ENCODE measurements at places on chromosomes 1 and 21. TPM values are rescaled to one million over a fixed set of nuclear protein-coding genes. Genes with fewer than 3 reads are reported as not detected.

DNA sequence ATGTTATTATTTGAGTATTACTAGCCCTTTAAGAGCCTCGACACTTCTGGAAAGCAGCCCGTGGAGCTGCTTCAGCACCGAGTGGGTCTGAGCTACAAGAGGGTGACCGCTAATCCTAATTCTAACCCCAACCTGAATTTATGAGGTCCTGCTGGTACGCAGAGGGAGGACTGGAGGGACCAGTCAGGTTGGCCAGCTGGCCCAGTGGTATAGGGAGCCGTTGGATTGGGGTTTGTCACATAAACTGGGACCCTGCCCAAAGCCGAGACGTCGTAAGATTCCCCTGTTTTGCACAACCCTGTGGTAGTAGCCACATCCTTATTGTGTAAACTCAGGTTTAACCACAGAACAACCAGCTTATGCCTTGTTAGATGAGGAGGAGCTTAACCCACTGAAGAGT, 60.8 kb upstream of the F3 start:
- DNase-seq, result no peak
- no peak overlapping the region for H3K27ac ChIP-seq
- H3K4me1 ChIP-seq, result peaks cover 5% of the 10 kb centered on the region

Gene MFAP2
- total RNA-seq, result 72.2 TPM

DNA sequence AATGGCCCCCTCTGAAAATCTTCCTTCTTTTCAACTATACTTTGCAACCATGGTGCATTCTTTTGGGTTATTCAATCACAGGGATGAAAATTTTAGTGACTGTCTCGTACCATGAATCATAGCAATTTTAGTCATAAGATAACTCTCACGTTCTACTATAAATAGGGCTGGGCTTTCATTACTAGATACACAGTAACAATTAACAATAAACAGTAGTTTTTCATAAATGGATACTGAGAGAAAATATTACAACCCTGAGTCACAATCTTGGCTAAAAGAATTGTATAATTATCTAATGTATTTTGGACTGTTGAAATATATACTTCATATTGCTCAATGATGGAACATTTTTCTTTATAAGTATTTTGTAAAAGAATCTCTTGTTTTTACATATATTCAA, 96.1 kb downstream of the TEX35 start:
- peak; percentile 77 for DNase-seq
- H3K4me3 ChIP-seq, result peak overlapping the region; percentile 24
- peak overlapping the region; percentile 87 for H3K27ac ChIP-seq
- H3K4me1 ChIP-seq, result peaks cover 59% of the 10 kb centered on the region

Gene XCL1
- total RNA-seq, result not detected

GRCh38 chr1:224880593-224881307, 48.7 kb upstream of the DNAH14 start:
- H3K27me3 ChIP-seq, result peaks cover 12% of the 10 kb centered on the region
- H3K27ac ChIP-seq, result no peak overlapping the region
- H3K4me3 ChIP-seq, result no peak overlapping the region
- peaks cover 6% of the 10 kb centered on the region for H3K4me1 ChIP-seq
- no peaks in the 10 kb centered on the region for H3K36me3 ChIP-seq
- no peak for DNase-seq

Gene EFNA3
- 2.1 TPM for total RNA-seq

Gene LAX1
- total RNA-seq, result 0.29 TPM

DNA sequence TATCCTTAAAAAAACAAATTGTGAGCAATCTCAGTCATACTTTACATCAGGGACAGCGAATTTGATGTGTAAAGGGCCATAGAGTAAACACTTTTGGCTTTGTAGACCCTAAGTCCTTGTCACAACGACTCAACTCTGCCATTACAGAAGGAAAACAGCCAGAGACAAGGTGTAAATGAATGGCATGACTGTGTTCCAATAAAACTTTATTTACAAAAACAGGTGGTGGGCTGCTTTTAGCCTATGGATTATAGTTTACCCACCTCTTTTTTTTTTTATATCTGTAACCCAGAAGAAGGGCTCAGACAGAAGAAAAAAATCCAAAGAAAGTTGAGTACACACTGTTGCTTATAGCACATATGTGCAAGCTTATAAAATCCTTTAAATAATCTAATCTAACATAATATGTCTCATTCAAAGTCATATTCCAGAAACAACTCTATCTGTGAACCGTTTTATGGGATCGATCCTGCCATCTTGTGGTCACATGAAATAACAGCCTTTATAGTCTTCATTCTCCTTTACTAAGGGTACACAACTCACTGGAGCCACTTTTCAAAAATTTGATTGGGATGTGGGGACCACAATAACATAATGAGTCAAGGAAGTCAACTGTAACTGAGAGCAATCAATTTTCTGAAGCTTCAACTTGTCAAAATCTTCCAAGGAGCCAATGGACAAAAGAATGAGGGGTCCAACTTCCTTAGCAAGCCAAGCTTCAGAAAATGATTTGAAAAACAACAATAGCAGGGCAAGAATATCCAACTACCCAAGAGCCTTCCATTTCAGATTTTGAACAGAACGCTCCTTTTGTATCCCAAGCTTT, 142.2 kb upstream of the KRTAP19-8 start:
- peak; percentile 88 for DNase-seq
- no peaks in the 10 kb centered on the region for H3K27me3 ChIP-seq
- H3K4me3 ChIP-seq, result no peak overlapping the region
- no peaks in the 10 kb centered on the region for H3K36me3 ChIP-seq

DNA sequence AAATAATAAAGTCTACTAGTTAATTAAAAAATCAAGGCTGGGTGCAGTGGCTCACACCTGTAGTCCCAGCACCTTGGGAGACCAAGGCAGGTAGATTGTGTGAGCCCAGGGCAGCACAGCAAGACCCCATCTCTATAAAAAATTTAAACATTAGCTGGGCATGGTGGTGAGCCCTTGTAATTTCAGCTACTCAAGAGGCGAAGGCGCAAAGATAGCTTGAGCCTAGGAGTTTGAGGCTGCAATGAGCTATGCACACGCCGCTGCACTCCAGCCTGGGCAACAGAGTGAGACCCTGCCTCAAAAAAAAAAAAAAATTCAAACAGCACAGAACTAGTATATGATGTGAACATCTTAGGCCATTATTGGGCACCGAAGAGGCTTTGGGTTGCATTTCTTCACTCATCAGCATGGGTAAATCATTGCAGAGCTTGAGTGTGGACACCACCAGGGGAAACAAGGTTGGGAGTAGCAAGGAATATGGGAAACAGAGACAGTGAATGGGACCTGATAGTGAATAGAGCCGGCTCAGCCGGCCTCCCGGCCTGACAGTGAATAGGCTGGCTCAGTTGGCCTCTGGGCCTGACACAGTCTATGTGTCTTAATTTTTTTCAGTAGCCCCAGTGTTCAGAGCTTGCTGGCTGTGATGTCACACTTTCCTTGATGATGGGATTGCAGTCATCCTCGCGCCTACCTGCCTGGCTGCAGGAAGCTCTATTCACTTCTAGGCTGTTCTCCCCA, 89.1 kb upstream of the ERRFI1 start:
- no peaks in the 10 kb centered on the region for H3K27me3 ChIP-seq
- H3K4me3 ChIP-seq, result no peak overlapping the region
- no peak overlapping the region for H3K27ac ChIP-seq
- no peaks in the 10 kb centered on the region for H3K36me3 ChIP-seq

DNA sequence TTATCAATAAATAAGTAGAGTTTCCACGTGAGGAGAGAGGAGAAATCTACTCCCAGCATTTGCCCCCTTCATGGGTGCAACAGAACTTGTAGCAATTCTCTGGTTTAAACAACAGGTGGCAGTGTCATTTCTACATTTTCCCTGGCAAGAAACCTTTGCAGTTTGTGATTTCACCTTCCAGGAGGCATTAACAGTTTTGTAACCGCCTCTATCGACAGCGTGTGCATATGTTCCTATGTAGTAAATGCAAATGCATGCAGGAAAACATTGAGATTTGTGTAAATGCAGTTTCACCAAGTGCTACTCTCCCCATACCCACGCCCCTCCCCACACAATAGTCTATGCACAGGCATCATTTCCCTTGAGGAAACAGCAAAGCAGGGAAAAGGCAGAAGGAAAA, 494.7 kb downstream of the SMYD3 start:
- H3K4me3 ChIP-seq, result no peak overlapping the region
- no peaks in the 10 kb centered on the region for H3K4me1 ChIP-seq
- no peaks in the 10 kb centered on the region for H3K27me3 ChIP-seq
- no peaks in the 10 kb centered on the region for H3K36me3 ChIP-seq
- DNase-seq, result no peak

Gene GPR61
- not detected for total RNA-seq

DNA sequence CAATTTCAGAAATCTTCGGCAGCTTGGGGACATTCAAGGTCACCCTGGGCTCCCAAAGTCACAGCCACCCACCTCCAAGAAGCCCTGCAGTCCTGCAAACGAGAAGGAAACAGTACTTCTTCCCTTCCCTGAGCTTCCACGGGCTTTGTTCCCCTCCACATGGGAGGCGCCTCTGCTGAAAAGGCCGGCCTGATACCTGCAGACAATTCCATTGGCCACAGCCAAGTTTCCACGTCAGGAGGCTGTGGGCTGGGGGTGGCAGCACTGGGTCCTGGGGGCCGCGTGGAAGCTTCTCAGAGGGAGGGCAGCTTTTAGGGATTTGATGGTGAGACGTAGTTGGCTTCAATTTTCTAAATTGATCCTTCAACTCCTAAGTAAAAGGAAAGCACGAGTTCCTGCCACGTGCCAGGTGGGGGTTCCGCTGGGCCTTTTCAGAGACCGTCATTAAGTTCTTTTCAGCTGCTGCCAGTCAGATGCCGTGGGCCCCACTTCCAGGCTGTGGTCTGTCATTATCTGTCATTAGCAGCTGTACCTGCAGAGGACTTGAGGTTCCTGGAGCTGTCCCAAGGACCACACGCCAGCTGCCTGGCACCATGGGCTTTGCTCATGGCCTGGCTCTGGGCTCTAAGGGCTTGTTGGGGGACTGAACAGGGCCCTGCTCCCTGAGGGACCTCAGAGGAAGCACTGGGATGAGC, 98.7 kb downstream of the CRYAA start:
- H3K27me3 ChIP-seq, result peaks cover 20% of the 10 kb centered on the region
- H3K27ac ChIP-seq, result no peak overlapping the region
- DNase-seq, result peak; percentile 54
- H3K4me3 ChIP-seq, result no peak overlapping the region
- no peaks in the 10 kb centered on the region for H3K36me3 ChIP-seq

Gene CYP4X1
- total RNA-seq, result 0.59 TPM

DNA sequence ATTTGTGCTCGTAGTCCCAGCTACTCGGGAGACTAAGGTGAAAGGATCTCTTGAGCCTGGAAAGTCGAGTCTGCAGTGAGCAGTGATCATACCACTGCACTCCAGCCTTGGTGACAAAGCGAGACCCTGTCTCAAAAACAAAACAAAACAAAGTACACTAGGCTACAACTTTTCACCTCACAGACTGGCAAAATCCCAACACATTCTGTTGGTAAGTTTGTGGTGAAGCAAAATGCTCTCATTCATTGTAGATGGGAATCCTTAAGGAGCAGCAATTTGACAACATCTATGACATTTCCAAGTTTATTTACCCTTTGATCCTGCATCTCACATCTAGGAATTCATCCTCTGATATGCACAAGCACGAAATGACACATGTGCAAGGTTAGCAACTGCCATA, 20.2 kb upstream of the SLC1A7 start:
- peaks cover 7% of the 10 kb centered on the region for H3K4me1 ChIP-seq
- H3K27ac ChIP-seq, result no peak overlapping the region
- no peaks in the 10 kb centered on the region for H3K36me3 ChIP-seq
- H3K27me3 ChIP-seq, result no peaks in the 10 kb centered on the region

- H3K36me3 ChIP-seq, result peaks cover 100% of the 10 kb centered on the region
- no peak for DNase-seq
- H3K4me3 ChIP-seq, result no peak overlapping the region
- H3K27me3 ChIP-seq, result no peaks in the 10 kb centered on the region
- H3K4me1 ChIP-seq, result no peaks in the 10 kb centered on the region
- no peak overlapping the region for H3K27ac ChIP-seq
These were observed 96.4 kb downstream of the UBR4 start for GRCh38 chr1:19113697-19114092.

GRCh38 chr1:17531682-17532487, 7.6 kb upstream of the ARHGEF10L start:
- DNase-seq, result peak; percentile 66
- H3K27ac ChIP-seq, result no peak overlapping the region
- H3K4me1 ChIP-seq, result peaks cover 14% of the 10 kb centered on the region
- H3K4me3 ChIP-seq, result no peak overlapping the region
- H3K27me3 ChIP-seq, result no peaks in the 10 kb centered on the region
- H3K36me3 ChIP-seq, result no peaks in the 10 kb centered on the region

- H3K27me3 ChIP-seq, result no peaks in the 10 kb centered on the region
- DNase-seq, result no peak
- peaks cover 65% of the 10 kb centered on the region for H3K36me3 ChIP-seq
- peak overlapping the region; percentile 15 for H3K27ac ChIP-seq
- H3K4me1 ChIP-seq, result no peaks in the 10 kb centered on the region
These were observed 40.5 kb upstream of the RBBP5 start for GRCh38 chr1:205162301-205162700.

DNA sequence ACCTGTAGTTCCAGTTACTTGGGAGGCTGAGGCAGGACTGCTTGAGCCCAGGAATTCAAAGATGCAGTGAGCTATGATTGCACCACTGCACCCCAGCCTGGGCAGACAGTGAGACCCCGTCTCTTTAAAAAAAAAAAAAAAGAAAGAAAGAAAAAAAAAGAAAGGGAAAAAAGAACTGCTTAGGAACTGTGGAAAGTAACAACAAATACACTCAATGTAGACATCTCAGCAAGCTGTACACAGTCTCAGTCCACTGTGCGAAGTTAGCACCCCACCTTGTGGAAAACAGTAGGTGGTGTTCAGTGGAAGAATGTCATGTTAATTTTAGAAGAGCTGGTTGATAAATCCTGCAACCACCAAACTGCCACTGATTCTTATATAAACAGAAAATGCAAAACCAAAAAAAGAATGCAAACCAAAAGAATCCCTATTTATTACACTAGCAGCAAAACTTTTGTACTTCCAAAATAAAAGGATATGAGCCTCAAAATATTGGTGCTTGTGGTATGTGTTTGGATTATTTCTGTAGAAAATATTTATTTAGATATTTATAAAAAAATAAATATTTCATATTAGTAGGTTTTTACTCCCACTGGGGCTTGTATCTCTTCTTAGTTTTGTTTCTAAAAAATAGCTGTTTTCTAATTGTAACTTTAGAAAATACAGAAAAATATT, 31.1 kb downstream of the ALG14 start:
- H3K4me3 ChIP-seq, result no peak overlapping the region
- no peaks in the 10 kb centered on the region for H3K27me3 ChIP-seq
- H3K36me3 ChIP-seq, result no peaks in the 10 kb centered on the region
- H3K4me1 ChIP-seq, result peaks cover 17% of the 10 kb centered on the region

- peaks cover 90% of the 10 kb centered on the region for H3K36me3 ChIP-seq
- H3K27ac ChIP-seq, result no peak overlapping the region
- no peak overlapping the region for H3K4me3 ChIP-seq
- H3K27me3 ChIP-seq, result no peaks in the 10 kb centered on the region
These were observed 42.5 kb upstream of the SYT2 start for GRCh38 chr1:202752774-202753173.

DNA sequence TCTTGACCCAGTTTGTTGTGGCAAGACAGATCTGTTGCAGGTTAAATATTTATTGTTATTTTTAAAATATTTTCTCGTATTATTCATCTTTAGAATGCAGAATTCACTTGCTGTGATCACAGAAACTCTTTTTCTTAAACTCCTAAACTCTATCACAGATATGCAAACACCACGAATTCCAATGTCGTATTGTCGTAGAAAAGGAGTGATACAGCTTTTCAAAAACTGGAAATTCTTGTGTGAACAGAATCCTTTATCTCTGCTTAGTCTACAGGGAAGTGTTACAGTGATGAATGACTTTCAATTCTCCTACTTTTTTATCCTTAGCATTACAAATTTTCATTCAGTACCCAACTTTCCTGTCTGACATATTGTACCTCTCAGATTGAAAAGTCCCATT, 1329.5 kb upstream of the B3GALT2 start:
- DNase-seq, result no peak
- H3K27me3 ChIP-seq, result no peaks in the 10 kb centered on the region
- no peak overlapping the region for H3K27ac ChIP-seq
- no peaks in the 10 kb centered on the region for H3K4me1 ChIP-seq
